ENCODE measurements at places on chromosomes 12 and 14. TPM values are rescaled to one million over a fixed set of nuclear protein-coding genes. Genes with fewer than 3 reads are reported as not detected.

GRCh38 chr14:47675466-47676314, at the start of gene MDGA2:
Gene MDGA2 (minus strand): TSS chr14:47675605.
- DNase-seq = peak; percentile 58

DNA sequence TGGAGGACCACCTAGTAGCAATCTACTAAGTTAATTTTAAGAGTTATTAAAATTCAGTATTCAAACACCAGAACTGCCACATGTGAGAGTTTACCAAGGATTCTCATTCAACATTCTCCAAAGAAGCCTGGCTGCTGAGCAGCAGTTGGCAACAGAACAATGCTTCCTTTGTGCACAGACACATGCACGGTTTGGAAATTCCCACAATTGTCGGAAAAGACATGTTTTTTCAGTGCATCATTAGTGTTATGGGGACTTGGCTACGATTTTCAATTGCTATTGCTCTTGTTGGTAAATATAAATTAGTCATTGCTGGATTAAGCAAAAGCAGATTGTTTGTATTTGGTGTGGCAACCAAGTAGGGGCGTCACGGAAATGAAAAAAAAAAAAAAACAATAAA, 22.2 kb downstream of the ST8SIA1 start:
- peak; percentile 61 for DNase-seq

Gene CHGA
- 0.51 TPM for polyA plus RNA-seq

Gene CLECL1
- polyA plus RNA-seq = 1.9 TPM

GRCh38 chr14:62889364-62889763, 155.9 kb downstream of the KCNH5 start:
- DNase-seq = no peak

- DNase-seq = no peak
These were observed 167.2 kb downstream of the FSCB start for GRCh38 chr14:44339862-44340261.

Gene TSHR
- 0.07 TPM for polyA plus RNA-seq

Gene IL22
- polyA plus RNA-seq = 0.46 TPM

Gene STAC3
- polyA plus RNA-seq = 7.4 TPM

DNA sequence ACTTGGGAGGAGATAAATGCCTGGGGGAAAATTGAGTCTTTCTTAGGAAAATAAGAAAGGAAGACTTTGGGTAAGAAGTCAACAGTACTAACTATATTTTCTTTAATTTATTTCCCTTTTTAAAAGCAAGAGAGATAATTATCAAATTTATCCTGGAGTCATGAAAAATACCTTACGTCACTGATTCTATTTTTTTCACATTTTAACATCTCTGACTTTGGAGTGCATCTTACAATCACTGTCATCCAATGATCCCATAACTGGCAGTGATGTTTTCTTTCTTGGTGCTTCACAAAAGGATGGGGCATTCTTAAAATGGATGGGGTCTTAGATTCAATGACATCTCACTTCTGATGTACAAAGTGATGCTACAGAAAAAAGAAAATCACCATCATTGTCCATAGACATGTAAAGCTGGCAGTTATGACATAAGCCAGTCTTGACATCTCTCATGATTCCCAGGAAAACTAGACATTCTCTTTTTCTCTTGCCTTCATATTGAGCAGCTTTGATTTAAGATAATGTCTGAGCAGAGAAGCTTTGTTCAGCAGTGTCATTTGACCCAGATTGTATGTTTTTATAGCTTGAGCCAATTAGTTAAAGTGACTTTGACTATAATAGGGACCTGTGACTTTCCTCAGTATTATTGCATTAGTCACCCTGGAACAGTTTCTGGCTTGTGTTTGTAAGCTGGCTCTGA, 236.2 kb downstream of the EGLN3 start:
- DNase-seq = no peak

DNA sequence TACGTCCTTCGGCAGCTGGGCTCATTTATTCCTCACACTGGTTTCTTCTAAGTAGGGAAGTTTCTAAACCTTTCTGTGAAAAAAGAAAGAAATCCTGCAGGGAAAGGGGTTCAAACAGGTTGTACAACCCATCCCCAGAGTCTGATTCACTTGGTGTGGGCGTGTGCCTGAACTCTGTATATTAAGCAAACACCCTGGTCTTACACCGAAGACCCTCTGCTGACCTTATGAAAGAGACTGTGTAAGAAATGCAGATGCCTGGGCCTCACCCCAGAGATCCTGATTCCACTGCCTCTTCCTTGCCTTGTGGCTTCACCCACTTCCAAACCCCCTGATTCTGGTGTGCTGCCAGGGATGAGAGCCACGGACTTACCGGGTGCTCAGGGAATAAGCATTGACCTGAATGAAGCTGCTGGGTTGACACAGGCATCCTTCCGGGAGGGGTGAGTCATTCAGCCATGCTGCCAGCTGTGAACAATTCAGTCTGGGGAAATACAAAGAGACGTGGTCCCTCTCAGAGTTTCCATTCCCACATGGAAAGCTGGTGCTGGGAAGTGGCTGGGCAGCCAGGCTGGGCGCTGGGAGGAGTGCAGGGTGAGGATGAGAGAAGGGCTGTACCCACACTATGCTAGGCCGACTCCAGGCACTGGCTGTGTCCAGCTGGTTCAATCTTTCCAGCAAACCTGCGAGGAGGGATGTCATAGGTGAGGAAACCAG, 26.5 kb upstream of the ACTN1 start:
- DNase-seq = no peak

Gene ESR2
- polyA plus RNA-seq = 0.20 TPM

DNA sequence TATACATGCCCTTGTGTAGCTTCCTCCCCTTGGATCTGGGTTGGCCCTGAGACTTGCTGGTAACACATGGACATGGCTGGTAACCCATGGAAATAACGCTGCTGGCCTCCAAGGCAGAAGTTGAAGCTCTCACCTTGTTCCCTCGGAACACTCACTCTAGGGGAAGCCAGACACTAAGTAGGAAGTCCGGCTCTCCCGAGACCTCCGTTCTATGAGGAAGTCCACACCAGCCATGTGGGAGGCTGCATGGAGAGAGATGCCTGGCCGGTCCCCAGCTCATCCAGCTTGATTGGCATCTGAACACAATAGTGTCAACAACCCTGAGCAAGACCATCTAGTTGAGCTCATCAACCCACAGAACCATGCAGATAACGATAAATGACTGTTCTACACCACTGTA, 39.7 kb upstream of the VRK1 start:
- no peak for DNase-seq

- DNase-seq = no peak
These were observed 31.1 kb downstream of the NUDT4 start for GRCh38 chr12:93408813-93409212.

Gene SLC7A8
- polyA plus RNA-seq = 28.1 TPM

Gene MANSC4
- not detected for polyA plus RNA-seq

DNA sequence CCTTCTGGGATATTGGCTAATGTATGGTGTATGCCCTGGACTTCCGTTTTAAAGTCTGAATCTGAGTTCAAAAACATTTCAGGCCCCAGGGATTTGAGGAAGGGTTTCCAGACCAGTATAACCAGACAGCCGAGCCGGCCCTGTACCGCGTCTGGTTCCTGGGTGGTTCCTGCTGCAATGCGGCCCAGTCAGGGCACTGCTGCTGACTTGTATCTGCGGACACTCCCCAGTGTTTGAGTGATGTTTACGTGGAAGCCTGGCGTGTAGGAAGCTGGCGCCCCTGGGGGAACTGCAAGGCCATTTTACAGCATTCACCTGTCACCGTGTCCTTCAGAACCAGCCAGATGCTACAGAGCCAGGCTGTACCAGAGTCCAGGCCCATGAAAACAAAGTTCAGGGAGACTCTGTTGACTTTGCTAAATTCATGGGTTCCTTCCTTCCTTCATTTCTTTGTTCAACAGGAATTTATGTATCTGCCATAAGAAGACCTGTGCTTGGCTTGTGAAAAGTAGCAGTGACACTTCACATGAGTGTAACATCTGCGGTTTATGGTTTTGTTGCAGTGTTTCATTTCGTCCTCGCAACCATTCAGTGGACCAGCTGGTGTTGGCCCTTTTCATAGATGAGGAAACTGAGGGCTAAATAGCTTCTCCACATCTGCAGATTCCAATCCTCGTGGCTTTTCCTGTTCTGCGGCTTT, 16.8 kb downstream of the EML1 start:
- DNase-seq = peak; percentile 29

DNA sequence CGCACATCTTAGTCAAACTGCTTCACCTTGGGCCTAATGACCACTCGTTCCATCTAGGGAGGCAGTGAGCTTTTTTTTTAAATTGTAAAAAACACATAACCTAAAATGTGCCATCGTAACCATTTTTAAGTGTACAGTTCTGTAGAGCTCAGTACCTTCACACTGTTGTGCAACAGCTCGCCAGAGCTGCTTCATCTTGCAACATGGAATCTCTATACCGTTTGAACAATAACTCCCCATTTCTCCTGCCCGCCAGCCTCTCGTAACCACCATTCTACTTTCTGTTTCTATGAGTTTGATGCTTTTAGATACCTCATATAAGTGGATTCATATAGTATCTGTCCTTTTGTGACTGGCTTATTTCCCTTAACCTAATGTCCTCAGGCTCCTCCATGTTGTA, 196.2 kb downstream of the CHST11 start:
- DNase-seq = no peak

DNA sequence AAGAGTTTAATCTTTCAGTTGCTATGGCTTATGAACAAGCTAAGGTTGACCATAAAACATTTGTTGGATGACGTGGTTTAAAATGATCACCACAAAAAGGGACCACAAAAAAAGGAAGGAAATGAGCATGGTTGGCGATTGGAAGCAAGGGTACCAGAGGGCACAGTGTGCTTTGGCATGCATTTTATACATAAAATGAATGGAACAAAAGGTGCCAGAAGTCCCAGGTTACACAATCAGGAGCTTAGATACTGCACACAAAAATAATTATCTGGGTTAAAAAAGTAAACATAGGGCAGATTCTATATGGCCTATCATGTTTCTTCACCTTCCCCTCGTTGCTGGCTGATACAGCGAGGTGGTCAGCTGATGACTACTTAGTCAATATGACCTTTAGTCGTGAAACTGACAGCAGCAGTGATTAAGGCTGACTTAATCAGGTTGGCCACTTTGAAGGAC, 50.7 kb downstream of the ZC3H14 start:
- no peak for DNase-seq

- no peak for DNase-seq
These were observed 870.2 kb upstream of the TMEM132C start for GRCh38 chr12:127396734-127397133.

GRCh38 chr12:124049451-124050094, 76.6 kb downstream of the ZNF664 start:
- no peak for DNase-seq

Gene TCL1B
- not detected for polyA plus RNA-seq

DNA sequence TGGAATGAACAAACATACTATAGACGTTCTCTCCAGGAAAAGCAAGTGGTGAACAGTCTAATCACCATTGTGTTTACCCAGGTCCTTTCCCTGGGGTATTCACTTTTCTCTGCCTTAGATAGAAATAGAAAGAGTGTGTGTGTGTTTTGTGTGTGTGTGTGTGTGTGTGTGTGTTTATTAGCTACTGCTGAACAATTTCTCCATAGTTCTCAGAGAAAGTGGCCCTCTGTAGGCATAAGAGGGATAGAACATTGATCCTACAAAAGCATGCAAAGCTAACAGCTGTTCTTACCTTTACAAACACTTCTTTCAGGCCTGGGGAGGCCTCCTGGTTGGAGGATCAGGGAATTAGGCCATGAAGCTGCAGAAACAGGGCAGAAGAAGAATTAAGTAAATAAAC, 665.7 kb upstream of the TBX3 start:
- no peak for DNase-seq

Gene SYNE2
- 44.3 TPM for polyA plus RNA-seq

Gene HOTAIR
- not detected for polyA plus RNA-seq

DNA sequence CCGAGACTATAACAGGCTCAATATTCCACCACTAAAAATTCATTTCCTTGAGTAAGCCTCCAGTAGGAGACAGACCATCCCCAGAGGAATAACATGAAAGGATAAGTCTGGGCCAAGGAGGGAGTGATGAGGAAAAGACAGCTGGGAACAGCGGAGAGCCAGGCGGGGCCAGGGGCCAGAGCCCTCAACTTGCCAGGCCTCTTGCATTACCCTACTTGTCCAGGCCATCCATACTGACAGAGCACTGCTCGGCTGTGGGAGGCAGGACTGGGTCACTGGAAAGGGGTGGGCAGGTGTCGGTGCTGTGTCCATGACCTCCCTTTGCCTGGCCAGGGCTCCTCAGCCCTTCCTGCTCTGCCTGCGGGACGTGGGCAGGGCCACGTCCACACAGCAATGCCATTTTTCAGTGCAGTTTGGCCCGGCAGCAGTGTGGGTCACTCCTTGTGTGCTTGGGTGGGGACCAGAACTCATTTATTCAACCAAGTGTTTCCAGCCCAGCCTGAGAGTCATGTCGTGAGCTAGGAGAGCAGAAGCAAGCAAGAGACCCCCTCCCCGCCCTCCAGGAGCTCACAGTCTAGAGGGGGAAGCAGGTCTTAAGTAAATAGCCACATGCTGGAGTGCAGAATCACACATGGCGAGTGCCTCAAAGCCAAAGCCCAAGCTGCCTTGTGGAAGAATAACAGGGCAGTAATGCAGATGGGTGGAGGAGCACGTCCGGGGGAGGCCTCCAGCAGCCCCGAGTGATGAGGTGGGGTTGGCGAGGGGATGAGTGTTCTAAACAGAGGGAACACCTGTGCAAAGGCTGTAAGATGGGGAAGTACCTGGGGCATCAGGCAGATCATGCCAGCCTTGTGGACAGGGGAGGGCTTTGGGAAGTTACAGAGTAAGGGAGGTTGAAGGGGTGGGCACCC, 8.9 kb upstream of the FAIM2 start:
- no peak for DNase-seq

Gene FAM222A
- 0.81 TPM for polyA plus RNA-seq

DNA sequence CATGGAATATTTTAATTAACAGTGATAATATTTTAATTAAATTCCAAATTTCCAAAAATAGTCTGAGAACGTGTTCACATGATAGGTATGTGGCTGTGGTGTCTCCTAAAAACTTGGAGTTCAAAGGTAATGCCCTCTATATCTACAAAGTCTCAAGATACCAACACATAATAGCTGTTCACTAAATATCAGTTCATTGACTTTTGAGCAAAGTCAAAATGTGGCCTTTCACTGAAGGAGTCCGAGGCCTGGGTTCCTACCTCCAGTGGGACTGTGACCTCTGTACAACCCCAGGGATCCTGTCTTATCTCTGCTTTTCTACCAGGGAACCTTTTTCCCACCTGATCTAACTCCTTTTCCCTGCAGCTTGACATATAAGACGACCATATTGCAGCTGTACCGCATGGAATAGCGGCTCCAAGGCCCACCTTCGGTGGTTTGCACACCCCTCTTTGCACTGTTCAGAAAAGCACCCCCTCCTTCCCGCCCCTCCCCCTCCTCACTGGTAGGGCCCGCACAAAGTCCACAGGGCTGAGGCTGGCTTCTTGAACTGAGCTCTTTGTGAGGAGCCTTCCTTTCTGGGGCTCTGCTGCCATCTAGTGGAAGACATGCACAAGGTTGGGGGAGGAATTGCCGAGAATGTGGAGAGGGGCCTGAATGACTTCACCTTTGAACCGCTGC, 3.1 kb downstream of the CCND2 start:
- peak; percentile 95 for DNase-seq

DNA sequence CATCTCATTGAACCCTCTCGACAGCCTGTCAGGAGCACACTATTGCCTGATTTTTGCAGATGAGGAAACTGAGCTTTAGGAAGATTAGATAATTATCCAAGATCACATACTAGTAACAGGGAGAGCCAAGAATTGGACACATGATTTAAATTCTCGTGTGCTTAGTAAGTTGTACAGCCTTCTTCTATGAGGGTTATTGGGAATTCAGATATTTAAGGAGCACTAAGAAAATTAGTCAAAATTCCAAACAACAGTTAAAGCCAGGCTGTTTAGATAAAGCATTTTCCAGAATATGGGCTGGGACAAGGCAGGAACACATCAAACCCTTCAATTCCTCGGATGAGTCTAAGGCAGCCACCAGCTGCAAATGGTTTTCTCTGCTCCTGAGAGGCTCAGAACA, 148.8 kb downstream of the TMEM30B start:
- DNase-seq = no peak

Gene KCNK13
- polyA plus RNA-seq = 0.76 TPM

Gene ADIPOR2
- 48.8 TPM for polyA plus RNA-seq

Gene TMPRSS12
- not detected for polyA plus RNA-seq
